ENCODE measurements at places on chromosomes 5 and 9.

- ATAC-seq: no peak
These were observed 23.8 kb downstream of the TRPM3 start for GRCh38 chr9:71097671-71098070.

DNA sequence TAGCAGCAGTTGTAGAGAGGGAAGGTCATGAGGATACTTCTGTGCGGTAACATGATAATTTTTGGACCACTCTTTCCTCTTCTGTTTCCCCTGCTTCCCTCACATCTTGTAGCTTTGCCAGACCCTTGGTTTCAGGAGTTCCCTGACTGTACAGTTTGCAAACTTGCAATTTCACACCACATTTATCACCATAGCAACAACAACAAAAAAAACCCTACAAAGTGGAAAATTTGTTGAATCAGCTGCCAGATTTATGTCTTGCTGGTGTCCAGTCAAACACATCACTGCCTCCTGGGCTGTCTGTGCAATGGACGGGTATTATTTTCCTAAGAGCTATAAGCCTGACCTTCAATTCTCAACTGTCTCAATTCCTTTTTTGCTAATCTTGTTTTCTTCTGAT is 751.6 kb downstream of the TLR4 start:
- no peak for ATAC-seq

DNA sequence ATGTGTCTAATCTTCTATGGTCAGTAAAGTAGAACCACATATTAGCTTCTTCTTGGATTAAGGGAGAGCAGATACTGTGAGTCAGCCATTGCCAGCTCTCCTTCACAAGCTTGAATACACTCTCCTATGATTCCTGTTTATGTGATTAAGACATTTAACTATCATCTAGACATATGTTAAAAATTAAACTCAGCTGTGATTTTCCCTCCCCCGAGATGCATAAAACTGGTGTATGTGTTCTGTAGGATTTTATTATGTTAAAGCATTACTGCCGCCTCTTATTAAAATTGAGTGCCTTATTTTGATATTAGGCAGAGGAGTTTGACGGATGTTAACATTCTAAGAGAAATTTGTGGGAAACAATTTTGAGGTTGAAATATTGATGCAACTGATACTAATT is 114.6 kb downstream of the ACTBL2 start:
- ATAC-seq: no peak

DNA sequence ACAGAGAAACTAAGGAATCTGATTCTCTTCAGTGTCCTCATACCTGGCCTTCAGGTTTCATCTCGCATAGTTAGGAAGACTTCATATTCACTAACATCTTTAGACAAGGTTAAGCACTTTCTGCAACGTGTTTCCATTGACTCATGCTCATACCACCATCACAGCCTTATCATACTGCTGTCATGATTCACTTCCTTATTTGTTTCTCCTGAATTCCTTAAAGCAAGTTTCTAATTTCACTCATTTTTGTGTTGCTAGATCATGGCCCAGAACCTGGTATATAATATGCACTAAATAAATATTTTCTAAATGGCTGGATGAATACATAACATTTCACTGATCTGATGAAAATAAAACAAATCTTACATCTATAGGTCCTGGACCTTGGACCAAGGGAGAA is 472.9 kb downstream of the PRELID2 start:
- no peak for ATAC-seq

GRCh38 chr9:98488571-98489312 is 220.0 kb downstream of the GABBR2 start:
- ATAC-seq: no peak

- ATAC-seq: peak; percentile 98
These were observed 409.3 kb upstream of the SLC24A2 start for GRCh38 chr9:20197976-20198685.
